ENCODE measurements at places on chromosomes 6 and 20.
A peak's percentile ranks its signal among the peaks of the same experiment; 100 is the strongest.

DNA sequence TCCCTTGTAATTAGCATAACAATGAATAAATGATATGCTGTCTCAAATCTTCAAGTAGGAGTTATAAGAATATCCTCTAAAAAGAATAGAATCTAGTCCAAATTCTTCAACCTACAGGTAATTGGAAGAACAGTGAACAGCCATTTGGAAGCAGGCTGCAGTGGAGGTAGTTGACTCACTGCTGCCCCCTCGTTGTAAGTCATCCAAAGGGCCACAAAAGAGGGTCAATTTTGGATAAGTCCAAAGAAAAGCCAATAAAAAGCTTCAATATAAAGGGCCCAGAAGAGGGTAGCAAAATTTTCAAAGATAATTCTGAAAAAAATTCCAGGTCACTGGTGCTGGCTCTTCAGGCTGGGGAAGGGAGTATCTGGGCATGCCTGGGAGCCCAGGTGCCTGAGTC lies 60.8 kb upstream of the SSTR4 start:
- DNase-seq, result no peak

DNA sequence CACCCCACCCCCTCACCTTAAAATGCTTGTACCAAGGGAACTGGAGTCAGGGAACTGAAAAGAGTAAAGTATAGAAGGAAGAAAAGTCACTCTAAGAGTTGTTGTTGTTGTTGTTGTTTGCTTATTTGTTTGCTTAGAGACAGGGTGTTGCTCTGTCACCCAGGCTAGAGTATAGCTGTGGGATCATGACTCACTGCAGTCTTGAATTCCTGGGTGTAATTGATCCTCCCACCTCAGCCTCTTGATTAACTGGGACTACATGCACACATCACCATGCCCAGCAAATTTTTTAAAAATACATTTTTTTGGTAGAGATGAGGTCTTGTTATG lies 681.6 kb upstream of the GJE1 start:
- no peak for DNase-seq

- no peak for DNase-seq
Measured at GRCh38 chr6:44301782-44302564, 11.2 kb downstream of the AARS2 start.

DNA sequence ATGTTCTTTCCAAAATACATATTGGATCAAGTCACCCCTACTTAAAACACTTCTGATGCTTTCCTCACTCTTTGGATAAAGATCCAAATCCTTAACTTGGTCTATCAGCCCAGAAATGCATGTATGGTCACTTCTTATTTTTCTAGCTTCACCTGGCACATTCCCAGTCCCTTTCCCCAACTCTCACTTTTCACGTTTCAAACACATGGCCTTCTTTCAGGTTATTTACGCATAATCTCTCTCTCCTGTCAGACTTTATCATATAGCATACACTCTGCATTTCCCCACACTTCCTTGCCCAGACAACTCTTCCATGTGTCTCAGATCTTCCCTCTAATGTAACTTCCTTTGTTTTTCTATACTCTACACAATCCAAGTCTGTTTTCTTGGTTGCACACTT lies 12.8 kb downstream of the PHIP start:
- no peak for DNase-seq

GRCh38 chr20:36786663-36787062 lies 13.1 kb upstream of the DSN1 start:
- DNase-seq, result no peak

GRCh38 chr6:14765106-14765505 lies 480.8 kb upstream of the JARID2 start:
- no peak for DNase-seq

- no peak for DNase-seq
Measured at GRCh38 chr6:159031846-159032245, 12.9 kb downstream of the TAGAP start.

- no peak for DNase-seq
Measured at GRCh38 chr6:26032340-26033084, 54.7 kb upstream of the HFE start.

DNA sequence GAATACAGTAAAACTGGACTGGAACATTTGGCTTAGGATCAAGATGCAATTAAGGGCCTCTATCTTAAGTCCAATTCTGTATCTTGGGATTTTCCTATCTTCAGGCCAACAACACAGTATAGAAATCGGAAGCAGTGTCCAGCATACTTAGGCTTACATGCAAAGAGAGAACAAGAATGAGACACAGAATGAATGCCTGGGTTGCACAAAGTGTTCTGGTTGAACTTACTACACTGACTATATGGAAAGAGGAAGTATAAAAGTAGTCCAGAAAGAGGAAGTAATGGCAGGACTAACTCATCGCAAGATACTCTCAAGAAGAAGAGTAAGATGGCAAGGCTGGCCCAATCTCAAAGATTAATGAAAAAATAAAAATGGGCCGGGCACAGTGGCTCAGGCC lies 87.6 kb downstream of the BTBD9 start:
- no peak for DNase-seq

GRCh38 chr6:16380220-16380809 lies 141.9 kb downstream of the GMPR start:
- DNase-seq, result peak; percentile 7

GRCh38 chr6:234706-235372 lies 57.4 kb upstream of the DUSP22 start:
- no peak for DNase-seq

- no peak for DNase-seq
Measured at GRCh38 chr6:135209803-135210202, 28.7 kb downstream of the MYB start.

DNA sequence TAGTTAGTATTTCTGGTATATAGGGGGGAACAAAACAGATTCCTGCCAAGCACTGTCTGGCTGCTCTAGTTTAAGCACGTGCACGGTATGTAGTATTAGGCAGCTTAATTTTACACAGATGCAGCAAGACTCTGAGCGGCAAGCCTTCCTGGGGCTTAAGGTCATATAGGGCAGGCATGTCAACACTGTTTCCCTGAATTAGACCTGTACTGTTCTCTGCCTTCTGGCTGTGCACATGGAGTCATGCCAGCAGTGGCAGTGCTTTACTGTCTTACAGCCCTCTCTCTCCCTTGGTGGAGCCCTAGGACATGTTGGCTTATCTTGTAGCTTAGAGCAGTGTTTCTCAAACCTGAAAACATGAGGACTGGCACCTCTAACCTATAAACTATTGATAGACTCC lies 56.6 kb downstream of the PHF20 start:
- DNase-seq, result peak; percentile 0

GRCh38 chr6:169828176-169828575 lies 76.8 kb downstream of the ERMARD start:
- DNase-seq, result no peak

- no peak for DNase-seq
Measured at GRCh38 chr6:76702187-76702586, 629.7 kb upstream of the IMPG1 start.

DNA sequence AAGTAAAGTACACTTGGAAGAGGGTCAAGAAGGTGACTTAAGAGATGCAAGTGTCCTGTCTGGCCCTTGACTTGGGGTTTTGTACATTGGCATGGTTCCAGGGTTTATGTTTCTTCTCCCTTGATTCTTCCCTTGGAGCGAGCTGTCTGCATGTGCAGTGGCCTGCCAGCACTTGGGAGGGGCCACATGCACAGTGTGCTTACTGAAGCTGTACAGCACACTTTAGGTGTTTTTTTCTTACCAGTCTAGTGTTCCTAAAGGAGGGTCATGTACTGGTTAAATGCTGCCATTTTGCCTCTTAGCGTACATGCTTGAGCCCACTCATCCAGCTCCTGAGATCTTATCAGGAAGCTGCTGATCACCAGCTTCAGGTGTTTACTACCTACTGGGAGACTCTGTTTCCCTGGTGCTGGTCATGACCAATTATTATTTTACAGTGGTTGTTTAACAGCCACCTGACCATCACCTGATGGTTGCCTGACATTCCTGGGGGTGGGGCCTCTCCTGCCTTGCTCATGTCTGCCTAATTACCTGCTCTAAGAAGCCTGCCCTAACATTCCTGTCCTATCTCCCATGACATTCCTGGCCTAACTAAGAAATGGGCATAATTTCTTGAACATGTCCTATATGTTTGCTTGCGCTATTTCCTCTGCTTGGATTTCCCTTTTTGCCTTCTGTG lies 182.9 kb downstream of the MCHR2 start:
- DNase-seq, result no peak

GRCh38 chr20:44019638-44020335 lies 105.1 kb downstream of the TOX2 start:
- DNase-seq, result no peak

DNA sequence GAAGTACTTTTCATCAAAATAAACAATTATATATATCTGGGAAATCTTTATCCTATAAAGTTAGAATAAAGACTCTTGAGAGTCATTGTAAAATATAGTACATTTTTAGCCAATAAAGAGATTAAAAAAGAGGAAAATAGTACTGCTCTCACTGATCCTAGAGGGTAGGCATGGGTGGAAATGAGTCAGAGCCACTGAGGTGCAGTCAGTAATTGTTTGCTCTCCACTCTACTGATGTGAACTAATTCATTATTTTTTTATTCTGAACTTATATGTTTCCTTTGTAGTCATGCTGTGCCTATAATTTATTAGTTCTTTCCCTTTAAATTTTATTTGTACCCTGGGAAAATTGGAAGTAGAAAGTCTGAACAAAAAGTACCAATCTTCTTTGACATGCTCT lies 1359.4 kb upstream of the GJE1 start:
- no peak for DNase-seq

DNA sequence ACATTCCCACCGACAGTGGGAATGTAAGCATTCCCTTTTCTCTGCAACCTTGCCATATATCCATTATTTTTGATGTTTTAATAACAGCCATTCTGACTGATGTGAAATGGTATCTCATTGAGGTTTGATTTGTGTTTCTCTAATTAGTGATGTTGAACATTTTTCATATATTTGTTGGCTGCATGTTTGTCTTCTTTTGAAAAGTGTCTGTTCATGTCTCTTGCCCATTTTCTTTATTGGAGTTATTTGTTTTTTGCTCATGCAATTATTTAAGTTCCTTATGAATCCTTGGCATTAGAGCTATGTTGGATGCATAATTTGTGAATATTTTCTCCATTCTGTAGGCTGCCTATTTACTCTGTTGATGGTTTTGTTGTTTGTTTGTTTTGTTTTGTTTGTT lies 18.0 kb upstream of the ABT1 start:
- no peak for DNase-seq

- DNase-seq, result no peak
Measured at GRCh38 chr6:100846276-100846675, 34.9 kb downstream of the ASCC3 start.

DNA sequence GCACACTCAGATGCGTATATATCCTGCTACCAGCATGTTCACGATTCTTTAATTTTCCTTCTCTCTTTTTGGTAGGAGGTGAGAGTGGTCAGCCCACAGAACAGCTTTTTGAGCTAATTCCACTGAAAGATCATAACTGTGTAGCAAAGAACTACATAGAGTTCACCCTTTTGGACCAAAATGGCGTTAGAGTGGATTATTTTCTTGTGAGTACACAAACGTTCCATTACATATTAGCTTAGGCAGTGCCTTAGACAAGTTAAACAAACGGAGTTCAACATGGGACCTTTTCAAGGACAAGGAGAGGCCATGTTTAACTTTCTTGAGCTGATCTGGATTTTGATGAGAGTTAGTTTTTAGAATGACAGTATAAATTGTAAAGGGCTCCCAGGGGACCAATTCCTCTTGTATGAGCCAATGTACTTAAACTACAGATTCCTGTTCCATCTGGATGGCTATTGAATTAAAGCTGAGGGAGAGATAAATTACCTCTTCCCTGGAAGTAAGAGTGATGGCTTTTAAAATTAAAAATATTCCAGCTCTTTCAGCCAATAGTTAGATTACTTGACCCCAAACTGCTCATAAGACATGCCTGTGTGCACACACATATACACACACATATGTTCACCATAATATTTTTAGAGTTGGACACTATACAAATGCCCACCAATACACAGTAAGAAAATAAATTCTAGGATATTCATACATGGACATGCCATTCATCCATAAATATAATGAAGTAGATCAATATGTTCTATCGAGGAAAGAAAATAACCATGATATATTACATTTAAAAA lies 25.6 kb upstream of the ARMH2 start:
- DNase-seq, result no peak

- DNase-seq, result no peak
Measured at GRCh38 chr6:12324099-12324498, 33.9 kb downstream of the EDN1 start.

GRCh38 chr6:163095401-163095800 lies 319.1 kb upstream of the QKI start:
- DNase-seq, result no peak

DNA sequence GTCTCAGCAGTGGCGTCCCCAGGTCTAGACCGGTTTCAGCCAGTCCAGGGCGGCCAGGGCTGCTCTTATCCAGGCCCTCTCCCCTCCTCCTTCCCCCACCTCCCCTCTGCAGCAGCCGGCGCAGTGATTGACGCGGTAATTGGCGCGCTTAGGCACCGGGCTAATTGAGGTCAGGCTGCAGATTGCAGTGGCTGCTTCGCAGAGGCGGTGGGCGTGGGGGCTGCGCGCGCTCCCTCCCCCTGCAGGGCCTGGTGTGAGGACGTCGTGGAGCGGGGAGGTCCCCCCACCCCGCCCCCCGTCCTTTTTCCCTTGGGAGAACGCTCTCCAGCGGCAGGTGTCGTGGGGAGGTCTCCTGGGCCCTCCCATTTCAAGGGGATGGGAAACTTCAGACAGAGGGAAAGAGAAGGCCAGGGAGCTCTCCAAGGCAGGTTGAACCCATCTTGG lies 70.4 kb upstream of the BLCAP start:
- DNase-seq, result peak; percentile 94

DNA sequence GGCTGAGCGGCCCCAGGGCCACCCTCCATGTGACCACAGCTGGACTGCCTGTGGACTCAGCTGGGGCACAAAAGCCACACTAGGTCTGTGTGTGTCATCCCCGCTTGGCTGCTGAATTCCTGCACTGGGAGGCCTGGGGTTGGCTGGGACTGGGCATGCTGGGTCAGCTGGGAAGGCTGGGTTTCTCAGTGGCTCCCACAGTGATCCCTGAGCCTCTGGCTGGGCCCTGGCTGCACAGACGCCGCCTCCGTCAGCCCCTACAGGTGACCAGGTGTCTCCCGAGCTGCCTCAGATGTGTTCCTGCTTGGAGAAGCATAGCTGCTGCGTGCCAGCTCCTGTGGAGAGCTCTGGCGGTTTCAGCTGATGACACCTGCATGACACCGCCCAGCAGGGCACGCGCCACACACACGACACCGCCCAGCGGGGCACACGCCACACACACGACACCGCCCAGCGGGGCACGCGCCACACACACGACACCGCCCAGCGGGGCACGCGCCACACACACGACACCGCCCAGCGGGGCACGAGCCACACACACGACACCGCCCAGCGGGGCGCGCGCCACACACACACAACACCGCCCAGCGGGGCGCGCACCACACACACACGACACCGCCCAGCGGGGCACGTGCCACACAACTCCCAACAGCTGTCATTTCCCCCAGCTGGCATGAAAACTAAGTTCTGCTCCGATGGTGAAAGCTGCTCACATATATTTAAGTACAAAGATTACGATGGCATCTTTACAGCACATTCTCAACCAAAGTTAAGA lies 88.8 kb downstream of the TAF4 start:
- DNase-seq, result no peak

- no peak for DNase-seq
Measured at GRCh38 chr20:38722683-38723016, 1.6 kb upstream of the SLC32A1 start.
